ENCODE measurements at places on chromosomes 16 and 17. TPM values are rescaled to one million over a fixed set of nuclear protein-coding genes. Genes with fewer than 3 reads are reported as not detected.

Gene ENO3
- 18.4 TPM for polyA plus RNA-seq

Gene BIRC5
- 127 TPM for polyA plus RNA-seq

Gene CCDC182
- polyA plus RNA-seq, result not detected

Gene TTC19
- polyA plus RNA-seq, result 25.3 TPM

GRCh38 chr16:68994324-68994723 lies 111.1 kb upstream of the HAS3 start:
- DNase-seq, result no peak

- peak; percentile 28 for DNase-seq
These were observed 19.1 kb upstream of the GSG1L start for GRCh38 chr16:28082624-28083023.

DNA sequence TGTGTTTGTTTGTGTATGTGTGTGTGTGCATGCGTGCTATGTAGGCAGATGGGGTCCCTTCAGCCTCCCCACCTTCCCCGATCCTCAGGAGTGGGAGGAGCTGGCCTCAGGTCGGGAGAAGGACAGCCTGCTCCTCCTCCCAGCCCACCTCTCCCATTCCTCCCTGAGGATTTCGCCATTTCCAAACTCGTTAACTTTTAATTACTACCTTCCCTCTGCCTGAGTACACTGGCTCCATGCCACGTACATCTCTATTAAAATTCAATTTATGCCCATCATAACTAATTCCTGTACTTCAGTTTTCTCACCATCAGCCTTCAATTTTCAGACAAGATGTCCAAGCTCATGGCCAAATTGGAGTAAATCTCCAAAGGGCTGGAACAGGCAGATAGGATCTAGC lies 148.6 kb downstream of the SDK2 start:
- no peak for DNase-seq

- DNase-seq, result no peak
These were observed 213.2 kb downstream of the NTN1 start for GRCh38 chr17:9234389-9234945.

GRCh38 chr16:22721511-22722100 lies 92.4 kb upstream of the HS3ST2 start:
- no peak for DNase-seq

DNA sequence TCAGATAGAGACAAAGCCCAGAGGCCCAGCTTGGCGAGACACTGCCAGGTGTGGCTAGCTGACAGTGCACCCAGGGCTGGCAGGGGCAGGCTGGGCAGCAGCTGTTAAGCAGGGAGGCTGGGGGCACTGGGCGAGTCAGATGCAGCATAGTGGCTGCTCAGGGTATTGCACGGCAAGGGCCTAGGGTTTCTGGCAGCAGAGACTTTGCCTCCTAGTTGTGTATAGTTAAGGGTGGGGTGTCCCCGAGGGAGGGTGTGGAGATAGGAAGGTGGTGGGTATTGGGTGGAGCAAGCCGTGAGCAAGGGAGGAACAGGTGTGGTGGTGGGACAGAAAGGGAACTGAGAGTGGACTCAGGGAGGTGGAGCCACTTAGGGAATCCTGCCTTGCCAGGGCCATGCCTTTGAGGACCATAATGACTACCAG lies 66.0 kb downstream of the SMPD3 start:
- DNase-seq, result no peak

DNA sequence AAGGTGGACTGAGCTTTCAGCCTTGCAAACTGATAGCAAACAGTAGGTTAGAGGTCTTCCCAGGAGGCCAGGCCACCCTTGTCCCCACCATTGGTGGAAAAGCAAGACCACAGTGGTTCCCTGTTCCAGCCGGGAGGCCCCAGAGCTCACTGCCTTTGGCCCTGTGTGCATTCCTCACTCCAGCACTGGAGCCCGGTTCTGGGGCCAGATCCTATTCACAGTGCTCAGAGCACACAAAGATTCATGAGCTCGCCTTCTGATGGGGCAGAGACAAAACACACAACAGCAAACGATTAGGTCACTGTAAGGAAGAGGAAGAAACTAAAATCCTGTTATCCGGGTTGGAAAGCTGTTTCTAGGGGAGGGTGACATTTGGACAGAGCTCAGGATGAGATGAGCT lies 5.6 kb upstream of the PGS1 start:
- DNase-seq, result no peak

DNA sequence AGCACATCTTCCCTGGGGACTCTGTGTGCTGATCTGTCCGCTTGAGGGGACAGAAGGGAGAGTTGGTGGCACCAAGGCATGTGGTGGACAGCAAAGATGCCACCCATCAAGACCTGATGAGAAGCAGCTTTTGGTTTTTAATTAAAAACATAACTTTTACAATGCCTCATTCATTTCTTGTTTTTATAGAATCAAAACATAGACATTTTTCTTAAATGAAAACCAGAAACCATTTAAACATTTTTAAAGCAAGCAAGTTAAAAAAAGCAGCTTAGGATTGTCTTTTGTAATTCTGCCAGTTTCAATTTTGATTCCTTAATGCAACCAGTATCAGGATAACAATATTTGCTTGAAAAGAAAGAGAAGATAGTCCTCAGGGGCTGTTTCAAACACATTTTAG lies 123.7 kb upstream of the AXIN2 start:
- DNase-seq, result no peak

DNA sequence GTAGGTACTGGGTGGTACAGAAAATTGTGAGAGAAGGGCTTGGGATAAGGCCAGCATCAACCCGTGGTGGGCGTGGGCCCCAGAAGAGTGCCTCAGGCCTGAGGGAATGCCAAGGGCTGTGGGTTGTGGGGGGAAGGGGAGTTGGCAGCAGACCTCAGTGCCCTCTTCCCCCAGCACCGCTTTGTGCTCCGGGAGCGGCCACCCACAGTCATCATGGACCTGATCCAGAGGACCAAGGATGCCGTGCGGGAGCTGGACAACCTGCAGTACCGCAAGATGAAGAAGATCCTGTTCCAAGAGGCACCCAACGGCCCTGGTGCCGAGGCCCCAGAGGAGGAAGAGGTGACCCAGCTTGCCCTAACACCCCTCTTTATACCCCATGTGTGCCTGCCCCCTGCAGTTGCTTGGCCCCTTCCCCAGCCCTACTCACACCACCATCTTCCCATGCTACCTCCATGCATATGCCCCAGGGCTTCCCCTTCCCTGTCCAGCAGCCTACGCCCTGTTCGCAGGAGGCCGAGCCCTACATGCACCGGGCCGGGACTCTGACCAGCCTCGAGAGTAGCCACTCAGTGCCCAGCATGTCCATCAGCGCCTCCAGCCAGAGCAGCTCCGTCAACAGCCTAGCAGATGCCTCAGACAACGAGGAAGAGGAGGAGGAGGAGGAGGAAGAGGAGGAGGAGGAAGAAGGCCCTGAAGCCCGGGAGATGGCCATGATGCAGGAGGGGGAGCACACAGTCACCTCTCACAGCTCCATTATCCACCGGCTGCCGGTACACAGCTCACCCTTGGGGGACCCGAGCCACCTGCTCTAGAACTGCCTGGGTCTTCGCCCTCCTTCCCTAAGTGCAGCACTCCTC lies 9.1 kb downstream of the TAOK2 start:
- DNase-seq, result no peak

DNA sequence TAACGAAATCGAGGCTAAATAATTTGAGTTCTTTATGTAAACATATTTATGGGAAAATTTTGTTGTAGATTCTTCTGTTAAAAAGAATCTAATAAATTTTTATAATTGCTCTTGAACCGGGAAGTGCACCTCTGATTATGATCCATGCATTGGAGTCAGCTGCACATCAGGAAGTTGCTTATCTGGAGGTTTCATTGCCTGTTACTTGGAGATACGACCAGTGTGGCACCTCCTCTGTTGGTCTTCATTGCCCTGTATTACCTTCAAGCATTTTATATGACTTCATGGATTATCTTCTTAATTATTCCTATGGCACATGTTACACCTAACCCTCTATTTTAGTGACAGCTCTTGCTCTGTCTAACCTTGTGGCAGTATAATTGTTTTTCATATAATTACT lies 312.6 kb upstream of the TBX2 start:
- no peak for DNase-seq

- DNase-seq, result peak; percentile 46
These were observed 450.0 kb downstream of the NPIPA7 start for GRCh38 chr16:16828913-16829398.

DNA sequence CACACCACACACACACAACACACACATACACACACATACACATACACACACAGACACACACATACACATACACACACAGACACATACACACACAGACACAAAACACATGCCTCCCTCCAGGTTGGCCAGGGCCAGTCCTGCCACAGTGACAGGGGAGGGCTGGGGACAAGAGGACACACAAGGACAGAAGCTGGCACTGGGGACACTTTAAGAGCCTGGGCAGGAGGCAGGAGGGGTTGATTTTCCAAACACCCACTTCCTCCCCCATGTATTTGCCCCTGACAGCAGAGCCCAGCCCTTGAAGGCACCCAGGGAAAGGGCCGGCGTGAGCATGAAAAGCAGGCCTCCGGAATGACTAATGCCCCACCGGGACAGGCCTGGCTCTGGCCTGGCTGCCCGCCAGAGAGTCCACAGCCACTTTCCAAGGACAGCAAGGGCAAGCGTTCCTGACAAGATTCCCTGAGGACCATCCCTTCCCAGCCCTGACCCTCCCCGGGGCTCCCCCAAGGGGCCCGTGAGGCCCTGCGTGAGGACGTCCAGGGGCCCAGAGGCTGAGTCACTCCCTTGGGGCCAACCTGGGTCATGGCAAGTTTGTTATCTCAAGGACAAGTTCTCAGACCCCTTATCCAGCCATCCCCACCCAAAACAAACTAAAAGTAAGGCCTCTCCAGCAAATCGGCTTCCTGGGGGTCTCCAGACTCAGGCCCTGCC lies 235.6 kb downstream of the ZNF423 start:
- peak; percentile 73 for DNase-seq

DNA sequence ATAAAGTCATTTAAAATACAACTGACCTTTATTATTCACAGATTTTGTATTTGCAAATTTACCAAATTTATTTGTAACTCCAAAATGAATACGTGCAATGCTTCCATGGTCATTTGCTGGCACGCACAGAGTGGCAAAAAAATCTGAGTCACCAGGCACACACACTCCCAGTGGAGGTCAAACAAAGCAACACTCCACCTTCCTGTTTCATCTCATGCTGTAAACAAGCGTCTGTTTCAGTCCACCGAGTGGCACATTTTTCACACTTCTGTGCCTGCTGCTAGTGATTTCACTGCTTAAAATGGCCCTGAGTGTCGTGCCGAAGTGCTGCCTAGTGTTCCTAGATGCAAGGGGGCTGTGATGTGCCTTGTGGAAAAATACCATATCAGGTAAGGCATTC lies 17.8 kb upstream of the ITGAE start:
- no peak for DNase-seq

GRCh38 chr17:38751808-38752307 lies 683 bp upstream of the PSMB3 start:
- DNase-seq, result peak; percentile 87

- DNase-seq, result no peak
These were observed 6.6 kb upstream of the RHOT2 start for GRCh38 chr16:661184-661821.

DNA sequence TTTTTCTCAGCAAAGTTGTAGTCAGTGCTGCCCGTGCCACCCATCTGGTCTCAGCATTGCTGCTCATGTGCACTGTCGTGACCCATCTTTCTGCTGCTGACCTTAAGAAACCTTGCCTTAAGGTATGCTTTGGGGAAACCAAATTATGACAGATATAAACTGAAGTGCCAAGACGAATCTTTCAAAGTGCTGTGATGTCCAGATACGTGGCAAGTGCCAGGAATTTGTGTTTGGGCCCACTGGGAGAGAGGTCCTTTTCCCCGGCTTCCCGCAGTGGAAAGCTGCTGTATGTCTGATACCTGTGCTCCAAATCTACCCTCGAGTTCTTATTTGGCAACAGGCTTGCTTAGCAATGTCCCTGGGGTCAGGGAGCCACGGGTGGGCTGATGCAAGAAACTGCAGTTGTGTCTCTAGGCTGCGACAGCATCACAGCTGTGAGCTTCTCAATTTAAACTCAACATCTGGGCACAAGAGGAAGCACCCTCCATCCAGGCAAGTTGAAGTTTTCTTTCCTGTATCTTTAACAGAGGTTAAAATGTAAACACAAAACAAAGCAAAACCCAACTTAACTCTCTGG lies 30.3 kb upstream of the TOX3 start:
- DNase-seq, result no peak

DNA sequence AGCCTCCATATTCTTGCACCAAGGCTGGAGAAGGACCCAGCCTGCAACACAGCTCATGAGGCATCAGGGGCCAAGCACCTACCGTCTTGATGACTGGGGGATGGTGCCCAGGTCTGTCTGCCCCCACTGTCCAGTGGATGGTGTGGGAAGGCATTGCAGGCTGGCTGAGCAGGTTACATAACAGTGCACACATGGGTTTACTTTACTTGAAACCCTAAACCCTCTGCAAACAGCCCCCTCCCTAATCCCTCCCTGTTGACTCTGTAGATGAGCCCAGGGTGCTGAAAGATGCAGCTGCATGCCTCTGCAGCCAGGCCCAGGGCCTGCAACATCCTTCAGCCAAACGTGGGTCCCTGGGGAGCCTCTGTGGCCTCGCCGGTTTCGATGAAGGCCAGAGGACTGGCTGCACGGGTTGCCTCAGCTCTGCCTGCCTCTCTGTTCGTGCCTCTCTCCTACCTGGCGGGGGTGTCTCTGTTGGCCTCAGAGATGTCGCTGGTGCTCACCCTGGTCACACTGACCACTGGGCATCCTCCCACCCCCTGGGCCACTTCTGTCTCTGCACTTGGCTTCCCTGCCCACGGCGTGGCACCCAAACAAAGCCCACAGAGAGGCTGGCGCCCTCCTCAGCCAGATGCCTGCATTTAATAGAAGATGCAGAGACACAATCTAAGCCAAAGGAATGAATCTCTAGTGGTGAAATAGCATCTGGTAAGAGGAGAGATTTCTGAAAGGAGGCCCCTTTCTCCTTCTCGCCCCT lies 95.1 kb downstream of the METRNL start:
- DNase-seq, result no peak

GRCh38 chr16:50606431-50607050 lies 58.3 kb downstream of the NKD1 start:
- no peak for DNase-seq

- DNase-seq, result no peak
These were observed 157.7 kb upstream of the TNRC6C start for GRCh38 chr17:77800816-77801215.

DNA sequence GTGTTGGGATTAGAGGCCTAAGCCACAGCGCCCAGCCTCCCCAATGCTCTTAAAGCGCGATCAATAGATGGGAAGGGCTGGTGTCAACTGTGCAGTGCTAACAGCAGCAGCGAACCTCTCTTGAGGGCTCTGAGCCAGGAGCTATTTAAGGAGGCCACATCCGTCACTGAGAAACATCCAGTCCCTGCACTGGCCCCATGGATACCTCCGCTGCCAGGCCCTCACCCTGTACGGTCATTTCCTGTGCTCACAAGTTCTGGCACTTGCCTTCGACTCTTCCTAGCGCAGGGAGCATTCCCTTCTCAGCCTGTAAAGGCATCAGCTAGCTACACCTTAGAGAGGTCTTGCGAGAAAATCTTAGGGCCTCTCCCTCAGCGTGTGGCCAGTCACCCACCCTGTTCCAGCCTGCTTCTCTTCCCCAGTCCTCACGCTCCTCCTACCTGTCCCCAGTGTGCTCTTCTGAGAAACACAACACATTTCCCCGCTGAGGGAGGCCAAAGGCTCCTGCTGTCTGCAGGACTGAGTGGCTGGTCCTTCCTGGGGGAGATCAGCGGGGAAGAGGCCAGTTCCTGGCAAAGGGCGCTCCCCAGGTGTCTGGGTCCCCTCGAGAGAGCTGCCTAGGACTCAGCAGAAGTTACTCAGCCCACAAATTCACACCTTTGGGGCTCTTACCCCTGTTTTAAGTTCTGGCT lies 28.6 kb downstream of the GTF3C1 start:
- no peak for DNase-seq
